Anterior cingulate cortex (tissue), 58 donors: ENCODE measurements at places on chromosomes 11 and 22.

- no peak for DNase-seq
Measured at GRCh38 chr11:36149538-36150242, 139.5 kb downstream of the COMMD9 start.

- no peak for DNase-seq
Measured at GRCh38 chr22:39216143-39216490, 28.7 kb downstream of the PDGFB start.

DNA sequence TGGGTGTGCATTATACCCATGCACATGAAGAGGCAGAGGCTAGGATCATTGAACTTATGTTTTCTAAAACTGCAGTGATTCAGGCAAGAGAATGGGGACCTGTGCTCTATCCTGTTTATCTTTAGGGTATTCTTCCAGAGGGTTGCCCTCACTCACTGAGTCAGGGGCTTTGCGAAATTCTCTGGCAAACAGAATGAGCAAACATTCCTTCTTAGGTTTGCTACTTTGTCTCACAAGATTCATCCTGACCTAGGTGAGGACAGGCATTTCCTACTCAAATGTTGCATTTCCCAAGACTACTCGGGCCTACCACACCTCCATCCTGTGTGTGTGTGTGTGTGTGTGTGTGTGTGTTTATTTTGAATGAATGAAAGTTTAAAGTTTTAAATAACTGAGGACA, 2.7 kb upstream of the EIF3M start:
- DNase-seq, result no peak

DNA sequence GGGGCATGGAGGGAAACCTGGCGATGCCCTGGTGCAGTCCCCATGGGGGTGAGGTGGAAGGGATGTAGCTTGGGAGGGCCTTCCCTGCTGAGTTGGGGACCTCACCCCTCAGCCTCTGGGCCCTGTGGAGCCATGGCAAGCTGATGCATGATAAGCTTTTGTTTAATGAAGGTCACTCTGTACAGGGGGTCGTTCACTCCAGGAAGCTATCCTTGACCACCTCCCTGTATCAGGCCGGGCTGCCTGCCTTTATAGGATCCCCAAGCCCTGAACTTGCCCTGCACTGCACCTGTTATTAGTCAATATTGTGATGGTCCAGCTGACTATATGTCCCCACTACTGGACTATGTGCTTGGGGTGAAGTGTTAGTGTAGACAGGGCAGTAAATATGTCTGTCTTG, 49.7 kb upstream of the MYEOV start:
- no peak for DNase-seq

GRCh38 chr11:134585666-134586610, 173.9 kb upstream of the B3GAT1 start:
- DNase-seq, result no peak

DNA sequence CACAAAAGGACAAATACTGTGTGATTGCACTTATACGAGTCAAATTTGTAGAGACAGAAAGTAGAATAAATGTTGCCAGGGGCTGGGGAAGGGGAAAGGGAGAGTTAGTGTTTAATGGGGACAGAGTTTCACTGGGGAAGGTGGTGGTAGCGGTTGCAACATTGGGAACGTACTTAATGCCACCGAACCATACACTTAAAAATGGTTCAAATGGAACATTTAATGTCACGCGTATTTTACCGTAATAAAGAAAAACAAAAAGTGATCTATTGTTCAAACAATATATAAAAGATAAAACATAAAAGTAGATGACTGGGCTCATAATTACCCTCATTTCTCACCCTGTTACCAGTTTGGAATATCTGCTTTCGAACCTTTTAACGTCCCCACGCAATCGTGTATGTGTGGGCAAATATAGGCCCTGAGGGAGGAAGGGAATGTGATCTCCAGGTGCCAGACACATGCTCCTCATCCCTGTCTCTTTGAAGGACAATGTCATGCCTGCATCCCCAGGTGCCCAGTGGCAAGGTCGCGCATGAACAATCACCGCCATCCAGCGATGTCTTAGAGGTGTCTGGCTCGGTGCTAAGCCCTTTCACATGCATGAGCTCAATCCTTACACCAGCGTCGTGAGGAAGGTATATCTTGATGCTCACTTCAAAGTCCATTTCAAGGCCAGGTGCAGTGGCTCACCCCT, 35.3 kb downstream of the LIF start:
- no peak for DNase-seq

- peak; percentile 49 for DNase-seq
Measured at GRCh38 chr11:119892311-119892808, 163.4 kb upstream of the NECTIN1 start.

GRCh38 chr22:19065298-19065859, 56.8 kb downstream of the DGCR2 start:
- no peak for DNase-seq

DNA sequence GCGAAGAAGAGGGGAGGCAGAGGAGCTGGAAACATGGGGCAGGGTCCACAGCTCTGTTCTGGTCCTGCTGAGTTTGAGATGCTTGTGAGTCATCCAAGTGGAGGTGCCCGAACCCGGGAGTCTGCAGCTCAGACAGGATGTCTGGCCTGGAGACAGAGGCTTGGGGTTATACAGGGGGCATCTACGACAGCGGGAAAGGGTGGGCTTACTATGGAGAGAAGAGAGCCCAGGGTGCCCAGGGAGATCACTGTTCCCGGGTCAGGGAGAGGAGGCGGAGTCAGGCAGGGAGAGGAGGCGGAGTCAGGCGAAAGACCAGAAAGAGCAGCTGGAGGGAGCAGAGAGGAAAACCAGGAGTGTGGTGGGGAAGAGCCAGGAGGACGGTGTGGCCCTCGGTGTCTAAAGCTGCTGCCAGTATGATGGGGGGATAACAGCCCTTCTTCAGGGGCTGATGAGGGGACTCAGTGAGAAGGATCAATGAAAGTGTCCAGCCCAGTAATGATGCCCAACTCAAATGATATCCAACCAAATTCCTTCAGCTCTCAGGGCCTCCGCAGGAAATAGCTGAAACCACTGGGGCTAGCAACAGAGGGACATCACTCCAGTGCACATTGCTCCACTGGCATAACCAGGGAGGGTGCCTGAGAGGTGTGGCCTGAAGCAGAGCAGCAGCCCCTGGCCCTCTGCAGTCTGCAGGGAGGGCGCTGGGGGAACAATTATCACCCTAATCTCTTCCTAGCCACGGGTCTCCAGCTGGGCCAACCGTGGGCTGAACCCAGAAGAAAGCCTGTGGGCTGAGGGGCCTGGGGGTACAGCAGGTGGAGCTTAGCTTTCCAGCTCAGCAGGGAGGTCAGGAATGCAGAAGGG, 2.6 kb upstream of the LTBP3 start:
- DNase-seq, result peak; percentile 50

DNA sequence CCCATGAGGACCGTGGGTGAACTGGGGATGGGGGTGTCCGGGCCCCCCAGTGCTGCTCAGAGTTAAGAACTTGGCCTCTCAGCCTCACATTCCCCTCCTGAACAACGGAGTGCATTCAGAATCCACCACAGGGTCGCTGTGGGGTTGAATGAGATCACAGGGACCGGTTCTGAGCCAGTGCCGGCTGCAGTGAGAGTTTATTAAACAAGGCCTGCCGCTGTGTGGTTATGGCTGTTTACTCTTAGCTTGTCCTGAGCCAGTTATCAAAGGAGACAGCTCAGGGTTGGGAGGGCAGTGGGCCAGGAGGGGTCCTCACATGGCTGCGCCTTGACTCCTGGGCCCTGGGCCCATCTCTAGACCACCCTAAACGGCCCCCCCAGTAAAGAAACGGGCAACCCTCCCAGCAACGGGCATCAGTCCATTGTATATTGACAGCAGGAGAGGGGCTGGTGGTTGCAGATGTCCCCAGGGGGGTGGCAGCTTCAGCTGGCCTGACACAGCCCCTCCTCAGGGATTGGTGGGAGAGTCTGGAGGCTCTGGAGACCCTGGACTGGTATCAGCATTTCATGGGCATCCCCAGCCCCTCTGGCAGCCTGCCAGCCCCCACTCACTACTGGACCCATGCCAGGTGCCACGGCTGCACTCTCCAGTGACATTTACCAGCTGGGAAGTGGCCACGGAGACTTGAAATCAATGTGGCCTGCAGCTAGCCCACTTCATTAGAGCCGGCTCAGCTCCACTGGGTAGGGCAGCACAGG, 15.1 kb upstream of the CABP7 start:
- DNase-seq, result peak; percentile 85

DNA sequence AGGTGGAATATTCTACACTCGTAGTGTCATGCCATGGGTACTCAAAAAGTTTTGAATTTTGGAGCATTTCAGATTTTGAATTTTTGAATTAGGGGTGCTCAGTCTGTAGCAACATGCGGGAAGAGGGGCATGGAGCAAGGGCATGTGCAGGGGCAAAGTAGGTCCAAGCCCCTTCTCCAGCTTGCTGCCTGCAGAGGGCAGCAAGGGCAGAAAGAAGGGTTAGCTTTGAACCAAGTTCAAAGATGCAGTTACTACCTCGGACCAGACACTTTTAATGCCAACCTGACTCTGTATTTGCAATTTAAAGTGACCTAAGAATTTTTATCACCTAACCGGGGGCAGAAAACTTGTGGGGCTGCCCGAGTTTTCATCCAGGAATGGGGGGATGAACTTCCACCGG, 68.2 kb downstream of the CD82 start:
- no peak for DNase-seq

- no peak for DNase-seq
Measured at GRCh38 chr22:41582694-41583093, 6.9 kb downstream of the PMM1 start.

GRCh38 chr11:132264616-132265015, 894.2 kb downstream of the NTM start:
- no peak for DNase-seq

DNA sequence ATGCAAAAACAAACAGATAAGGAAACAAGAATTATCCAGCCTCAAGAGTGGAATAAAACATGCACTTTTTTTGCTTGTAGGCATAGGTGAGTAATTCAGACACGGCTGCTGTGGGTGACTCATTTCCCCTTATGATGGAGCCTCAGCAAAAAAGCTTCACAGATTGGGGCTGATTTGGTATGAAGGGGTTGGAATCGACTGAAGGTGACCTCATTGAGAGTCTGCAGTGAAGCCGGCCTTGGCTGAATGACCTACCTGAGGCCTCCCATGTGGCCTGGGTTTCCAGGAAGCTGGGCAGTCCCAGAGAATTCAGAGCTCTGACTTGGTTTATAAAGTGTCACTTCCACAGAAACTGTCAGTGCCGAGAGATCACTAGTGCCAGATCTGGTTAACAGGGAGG, 34.2 kb upstream of the VPREB1 start:
- no peak for DNase-seq
